Mucosa of descending colon (tissue), 3 donors: ENCODE measurements at places on chromosomes 3 and 15. TPM values are rescaled to one million over a fixed set of nuclear protein-coding genes. Genes with fewer than 3 reads are reported as not detected.

Gene ZNF385D
- total RNA-seq: 3.1 TPM

Gene CTXND1
- total RNA-seq: 0.09 TPM

Gene THPO
- total RNA-seq: 0.63 TPM

Gene ANKDD1A
- total RNA-seq: 1.6 TPM

Gene MKRN2OS
- total RNA-seq: 8.2 TPM

- no peak for DNase-seq
Observed at GRCh38 chr3:165505657-165506056, 309.5 kb upstream of the SLITRK3 start.

GRCh38 chr15:31266712-31267111, 59.9 kb upstream of the KLF13 start:
- DNase-seq: peak; percentile 57

- no peak for DNase-seq
Observed at GRCh38 chr3:40829876-40830275, 305.1 kb downstream of the ZNF621 start.

- no peak for DNase-seq
Observed at GRCh38 chr3:43309372-43310305, 23.3 kb downstream of the SNRK start.

DNA sequence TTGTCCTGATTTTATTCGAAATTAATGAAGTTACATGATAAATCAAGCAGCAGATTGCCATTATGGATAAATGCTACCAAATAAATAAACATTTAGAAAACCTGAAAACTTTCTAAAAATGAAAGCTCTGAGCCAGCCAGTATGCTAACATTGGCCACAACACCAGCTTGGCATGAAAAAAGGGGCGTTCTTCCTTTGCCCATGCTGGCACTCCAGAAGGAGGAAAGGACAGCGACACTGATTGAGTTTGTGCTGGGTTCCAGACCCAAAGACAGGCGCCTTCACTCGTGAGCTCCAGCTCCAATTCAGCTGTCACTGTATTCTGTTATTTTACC, 5.1 kb downstream of the STIMATE start:
- no peak for DNase-seq

DNA sequence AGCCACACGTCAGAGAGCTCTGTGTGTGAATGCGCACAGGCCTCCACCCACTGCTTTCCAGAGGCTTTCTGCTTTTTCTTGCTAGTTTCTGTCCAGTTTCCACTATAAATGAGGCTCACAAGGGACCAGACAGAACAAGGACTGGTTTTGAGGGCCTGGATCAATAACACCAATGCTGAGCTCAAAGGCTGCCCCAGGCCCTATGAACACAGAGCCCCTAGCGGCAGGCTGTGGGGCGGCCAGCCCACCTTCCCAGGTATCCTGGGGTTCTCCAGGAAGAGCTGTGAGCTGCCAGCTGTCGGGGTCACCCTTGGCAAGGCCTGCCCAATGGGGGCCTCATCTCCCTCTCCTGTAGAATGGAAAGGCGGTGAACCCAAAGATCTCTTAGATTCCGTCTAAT, 2.2 kb upstream of the ITIH3 start:
- no peak for DNase-seq

- DNase-seq: no peak
Observed at GRCh38 chr3:133426721-133427120, 26.9 kb downstream of the BFSP2 start.

GRCh38 chr15:64006642-64007041, 39.6 kb downstream of the DAPK2 start:
- peak; percentile 60 for DNase-seq

- DNase-seq: no peak
Observed at GRCh38 chr15:65833501-65834205, 35.6 kb upstream of the RAB11A start.

DNA sequence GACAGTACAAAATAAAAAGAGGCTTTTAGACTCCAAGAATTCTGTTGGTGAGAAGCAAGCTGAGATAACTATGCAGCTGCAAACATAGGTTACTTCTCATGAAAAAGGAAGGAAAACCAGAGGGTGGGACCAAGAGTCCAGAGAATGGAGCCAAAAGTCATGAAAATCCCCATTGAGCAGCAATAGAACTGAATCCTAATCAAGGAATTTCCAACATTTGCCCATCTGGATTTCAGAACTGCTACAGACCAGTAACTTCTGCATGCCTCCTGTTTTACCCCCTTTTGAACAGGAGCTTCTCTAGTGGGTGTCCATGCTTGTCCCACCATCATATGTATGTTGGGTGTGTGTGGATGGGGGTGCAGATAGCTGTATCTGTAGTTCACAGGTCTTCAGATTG, 33.6 kb upstream of the BNC1 start:
- no peak for DNase-seq

DNA sequence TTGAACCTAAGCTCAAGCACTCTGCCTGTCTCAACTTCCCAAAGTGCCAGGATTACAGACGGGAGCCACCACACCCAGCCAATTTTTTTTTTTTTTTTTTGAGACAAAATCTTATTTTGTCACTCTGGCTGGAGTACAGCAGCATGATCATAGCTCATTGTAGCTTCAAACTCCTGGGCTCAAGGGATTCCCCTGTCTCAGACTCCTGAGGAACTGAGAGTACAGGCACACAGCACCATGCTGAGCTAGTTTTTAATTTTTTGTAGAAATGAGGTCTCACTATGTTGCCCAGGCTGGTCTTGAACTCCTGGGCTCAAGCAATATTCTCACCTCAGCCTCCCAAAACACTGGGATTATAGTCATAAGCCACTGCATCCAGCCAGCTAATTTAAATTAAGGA, 36.8 kb upstream of the SUCLG2 start:
- no peak for DNase-seq

GRCh38 chr15:74202452-74203401, at the start of gene STRA6:
TSS of gene STRA6 (minus strand) at chr15:74202787. CDS start at chr15:74202267, 520 bp downstream.
- peak; percentile 26 for DNase-seq

DNA sequence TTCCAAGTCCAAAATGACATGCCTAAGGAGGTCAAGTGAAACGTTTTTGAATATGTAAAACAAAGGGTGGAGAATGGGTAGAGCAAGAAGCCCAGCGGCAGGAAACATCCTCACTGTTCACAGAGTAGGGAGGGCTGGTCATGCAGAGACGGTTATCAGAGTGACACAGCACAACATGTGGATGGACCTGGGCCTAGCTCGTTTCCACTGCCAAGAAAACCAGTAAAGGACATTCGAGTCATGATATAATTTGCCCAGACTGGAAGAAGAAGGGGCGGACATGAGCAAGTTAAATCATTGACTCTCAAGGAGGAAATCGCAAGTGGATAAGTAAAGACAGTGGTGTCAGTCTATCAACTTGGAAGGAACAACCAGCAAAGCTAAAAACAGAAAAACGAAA, 89.3 kb downstream of the LRIG1 start:
- no peak for DNase-seq

GRCh38 chr15:68620721-68621527, 42.1 kb downstream of the CORO2B start:
- DNase-seq: peak; percentile 66
